Eye (tissue), 1 donor: ENCODE measurements at places on chromosomes 1 and 21.

- DNase-seq: peak; percentile 85
These were observed at the start of gene PTPRF for GRCh38 chr1:43530483-43531106. Gene PTPRF, plus strand, starts transcription at chr1:43530883. Its CDS starts 14,193 bp downstream, at chr1:43545076.

GRCh38 chr1:43319766-43320165, 17.9 kb upstream of the MPL start:
- DNase-seq: no peak

- no peak for DNase-seq
These were observed 5.7 kb upstream of the CCT8 start for GRCh38 chr21:29078869-29079767.

GRCh38 chr1:2537784-2538115, 7.7 kb upstream of the HES5 start:
- no peak for DNase-seq

GRCh38 chr1:174414203-174414602, 33.6 kb upstream of the GPR52 start:
- no peak for DNase-seq

DNA sequence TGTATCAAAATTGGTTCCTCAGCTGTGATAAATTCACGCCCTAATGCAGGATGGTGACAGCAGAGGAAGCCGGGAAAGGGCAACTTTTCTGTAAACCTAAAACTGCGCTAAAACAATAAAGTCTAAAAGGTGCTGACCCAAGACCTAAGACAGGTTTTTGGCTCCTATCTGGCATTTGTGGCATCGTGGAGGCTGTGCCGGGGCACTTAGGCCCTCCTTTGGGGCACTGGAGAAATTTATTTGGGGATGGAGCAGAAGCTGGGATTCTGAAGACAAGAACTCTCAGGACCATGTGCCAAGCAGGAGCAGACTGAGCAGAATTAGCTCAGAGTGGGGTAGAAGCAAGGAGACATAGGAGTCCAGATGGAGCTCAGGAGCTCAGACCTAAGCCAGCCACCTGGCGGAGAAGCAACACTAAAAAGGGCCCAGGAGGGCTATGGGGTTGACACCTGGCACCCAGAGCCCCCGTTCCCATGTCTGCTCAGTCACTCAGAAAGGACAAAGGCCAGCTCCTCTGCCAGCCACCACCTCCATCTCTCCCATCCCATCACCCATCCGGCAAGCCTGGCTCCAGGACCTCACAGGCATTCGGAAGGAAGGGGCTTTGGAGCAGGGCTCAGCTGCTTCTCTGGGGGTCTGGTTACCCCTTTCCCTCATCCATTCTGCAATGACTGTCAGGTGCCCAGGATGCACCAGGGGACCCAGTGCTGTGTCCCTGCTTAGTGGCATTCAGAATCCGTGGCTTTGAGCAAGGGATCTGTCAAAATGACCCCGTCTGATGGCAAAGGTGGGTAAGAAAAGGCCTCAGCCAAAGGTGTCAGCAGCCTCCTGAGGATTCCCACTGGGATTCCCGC, 347.7 kb downstream of the NPHP4 start:
- DNase-seq: no peak

- DNase-seq: no peak
These were observed 20.3 kb upstream of the KAZN start for GRCh38 chr1:14578156-14578555.

GRCh38 chr1:200786788-200787187, 48.1 kb downstream of the CAMSAP2 start:
- no peak for DNase-seq

- no peak for DNase-seq
These were observed 35.4 kb downstream of the QSOX1 start for GRCh38 chr1:180190091-180190490.

GRCh38 chr1:205777994-205778393, 2.7 kb upstream of the RAB29 start:
- no peak for DNase-seq

DNA sequence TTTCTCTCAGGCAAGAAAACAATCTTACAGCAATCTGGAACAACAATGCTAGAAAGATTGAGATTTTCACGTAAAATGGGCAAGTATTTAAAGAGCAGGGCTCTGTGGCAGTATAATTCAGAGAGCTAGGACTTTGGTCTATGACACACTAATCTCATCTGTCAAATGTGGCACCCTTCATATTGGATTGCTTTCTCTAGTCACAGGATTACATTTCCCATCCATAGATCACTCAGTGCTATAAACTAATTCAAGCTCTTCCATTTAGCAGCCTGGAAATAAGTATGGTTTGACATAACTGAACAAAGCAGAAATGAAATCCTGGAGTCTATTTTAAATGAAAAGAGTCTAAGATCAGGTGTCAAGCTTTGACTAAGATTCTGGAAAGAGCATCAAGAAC, 263.1 kb upstream of the TMPRSS15 start:
- DNase-seq: no peak
